ENCODE measurements at places on chromosomes 13 and 19. TPM values are rescaled to one million over a fixed set of nuclear protein-coding genes. Genes with fewer than 3 reads are reported as not detected.

IRS2 gene
- 3.7 TPM for total RNA-seq

- no peak for DNase-seq
Measured at GRCh38 chr13:45439781-45440462, 21.7 kb upstream of the SLC25A30 start.

APOE gene
- 2.9 TPM for total RNA-seq

FARSA gene
- 116 TPM for total RNA-seq

C19orf73 gene
- total RNA-seq = 1.1 TPM

GRCh38 chr13:42798118-42798517 lies 16.7 kb downstream of the FAM216B start:
- DNase-seq = no peak

DNA sequence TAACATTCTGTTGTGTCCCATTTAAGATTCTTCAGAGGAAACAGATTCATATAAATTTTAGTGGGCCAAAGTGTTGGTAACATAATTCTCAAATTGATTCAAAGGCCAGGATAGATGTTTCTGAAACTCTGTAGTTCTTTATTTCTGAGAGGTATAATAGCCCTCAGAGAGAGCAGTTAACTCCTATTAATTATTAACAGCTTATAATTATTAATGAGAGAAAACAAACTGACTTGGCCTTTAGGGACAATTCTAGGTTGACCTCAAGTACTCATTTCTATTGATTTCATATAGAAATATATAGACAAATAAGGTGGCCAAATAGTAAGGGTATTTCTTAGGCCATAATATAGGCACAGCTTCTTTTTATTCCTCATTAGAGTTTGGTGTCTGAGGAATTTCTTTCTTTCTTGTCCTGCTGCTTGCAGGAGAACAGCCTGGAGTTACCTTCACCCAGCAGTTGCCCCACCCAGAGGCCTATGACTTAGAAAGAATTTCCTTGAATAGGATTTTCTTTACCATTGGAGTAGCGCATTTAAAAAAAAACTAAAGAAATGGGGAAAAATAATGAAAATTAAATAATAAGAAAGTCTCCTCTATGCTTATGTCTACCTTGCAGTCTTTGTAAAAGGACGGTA lies 1430.1 kb upstream of the SPRY2 start:
- DNase-seq = no peak

GRCh38 chr13:112962396-112962795 lies 6.6 kb upstream of the MCF2L start:
- DNase-seq = no peak

- DNase-seq = no peak
Measured at GRCh38 chr19:38657633-38658222, 10.3 kb downstream of the ACTN4 start.

GRCh38 chr19:6062961-6063575 lies 47.2 kb downstream of the RFX2 start:
- no peak for DNase-seq

DNA sequence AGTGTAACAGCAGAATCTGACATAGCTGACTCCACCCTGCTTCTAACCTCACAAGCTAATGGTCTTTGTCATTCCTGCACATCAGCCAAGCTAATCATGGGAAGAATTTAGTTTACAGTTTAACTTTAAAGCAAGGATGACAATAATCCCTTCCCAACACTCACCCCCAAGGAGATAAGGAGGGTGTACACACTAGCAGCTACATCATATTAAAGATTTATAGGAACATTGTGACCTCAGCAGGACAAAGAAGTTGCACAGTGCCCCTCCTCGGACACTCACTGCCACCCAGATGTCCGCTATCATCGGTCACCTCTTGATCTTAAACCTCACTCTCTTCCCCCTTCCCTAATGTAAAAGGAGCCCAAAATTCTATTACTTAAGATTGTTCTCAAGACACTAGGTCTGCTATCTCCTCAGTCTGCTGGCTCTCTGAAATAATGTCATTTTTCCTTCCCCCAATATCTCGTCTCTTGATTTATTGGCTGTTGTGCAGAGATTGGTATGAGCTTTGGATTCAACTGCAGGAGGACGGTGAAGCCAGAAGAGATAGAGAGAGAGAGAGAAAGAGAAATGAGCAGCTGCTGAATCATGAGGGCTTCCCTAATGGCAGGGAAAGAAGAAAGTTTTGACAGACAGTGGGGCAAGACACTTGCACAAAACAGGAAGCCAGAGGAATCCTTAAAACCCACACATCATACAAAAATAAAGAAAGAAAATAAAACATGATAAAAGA lies 17.5 kb upstream of the FFAR2 start:
- no peak for DNase-seq

GRCh38 chr19:35248310-35249145 lies at the start of gene LSR:
LSR (plus strand) TSS chr19:35249002; CDS start chr19:35249023, 21 bp downstream.
- peak; percentile 77 for DNase-seq

ZNF552 gene
- total RNA-seq = 6.2 TPM

- no peak for DNase-seq
Measured at GRCh38 chr13:47518530-47518929, 482.5 kb downstream of the SUCLA2 start.

DNA sequence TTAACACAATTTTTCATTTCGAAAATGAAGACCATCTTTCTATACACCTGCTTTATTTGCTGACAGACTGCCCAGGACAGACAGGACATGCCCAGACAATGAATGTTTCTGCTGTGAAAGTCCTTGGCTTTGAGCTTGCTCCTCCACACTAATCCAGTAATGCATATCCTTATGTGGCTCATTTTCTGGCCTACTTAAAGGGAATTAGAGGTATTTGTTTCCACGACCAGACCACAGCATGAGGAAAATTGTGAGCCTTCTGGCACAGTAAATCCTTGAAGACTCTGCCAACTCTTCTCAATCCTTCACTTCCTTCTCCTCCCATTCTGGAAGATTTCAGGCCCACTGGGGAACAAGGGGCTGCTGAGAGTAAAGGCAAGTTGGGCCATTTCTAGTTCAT lies 25.7 kb downstream of the CCDC70 start:
- DNase-seq = no peak

C1QTNF9B gene
- not detected for total RNA-seq

TEX29 gene
- total RNA-seq = 2.0 TPM

DNA sequence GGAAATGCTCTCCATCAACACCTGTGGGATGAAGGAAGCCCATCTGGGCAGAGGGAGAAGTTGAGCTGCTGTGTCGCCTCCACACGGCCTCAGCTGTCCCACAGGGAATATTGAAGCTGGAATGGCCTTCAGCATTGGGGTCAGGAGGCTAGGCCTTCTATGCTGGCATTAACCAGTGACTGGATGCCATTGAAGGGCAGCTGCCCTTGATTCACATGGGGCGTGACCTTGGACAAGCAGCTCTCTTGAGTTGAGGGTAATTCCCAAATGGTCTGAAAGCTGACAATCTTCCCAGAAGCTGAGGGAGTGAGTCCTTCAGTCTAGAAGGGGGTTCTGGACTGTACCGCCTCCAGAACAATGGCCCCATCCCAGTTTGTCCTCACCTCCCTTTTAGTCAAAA lies 6.7 kb downstream of the BCL3 start:
- DNase-seq = no peak

GRCh38 chr13:96898212-96898611 lies 96.1 kb downstream of the OXGR1 start:
- no peak for DNase-seq

ZNF382 gene
- total RNA-seq = 3.8 TPM

TNFSF11 gene
- total RNA-seq = 0.32 TPM

MYBPC2 gene
- 0.91 TPM for total RNA-seq

DNA sequence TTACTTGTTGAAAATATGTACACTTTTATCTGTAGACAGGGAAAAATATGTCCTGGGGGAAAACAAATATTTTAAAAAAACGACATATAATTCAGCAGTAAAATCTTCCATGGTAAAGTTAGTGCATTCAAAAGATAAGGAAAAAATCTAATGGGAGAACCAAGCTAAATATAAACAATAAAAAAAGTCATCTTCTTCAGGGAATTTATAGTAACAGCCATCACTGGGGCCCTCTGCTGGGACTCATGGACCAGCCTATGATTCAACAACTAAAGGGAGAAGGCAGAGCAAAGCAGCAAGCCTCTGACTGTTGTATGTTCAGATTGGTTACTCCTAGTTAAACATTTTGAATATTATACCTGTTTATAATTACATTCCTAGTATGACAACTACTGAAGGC lies 93.0 kb downstream of the ITGBL1 start:
- DNase-seq = no peak

BCAM gene
- total RNA-seq = 0.31 TPM

CATSPERD gene
- not detected for total RNA-seq

GIPR gene
- total RNA-seq = 15.7 TPM

DNA sequence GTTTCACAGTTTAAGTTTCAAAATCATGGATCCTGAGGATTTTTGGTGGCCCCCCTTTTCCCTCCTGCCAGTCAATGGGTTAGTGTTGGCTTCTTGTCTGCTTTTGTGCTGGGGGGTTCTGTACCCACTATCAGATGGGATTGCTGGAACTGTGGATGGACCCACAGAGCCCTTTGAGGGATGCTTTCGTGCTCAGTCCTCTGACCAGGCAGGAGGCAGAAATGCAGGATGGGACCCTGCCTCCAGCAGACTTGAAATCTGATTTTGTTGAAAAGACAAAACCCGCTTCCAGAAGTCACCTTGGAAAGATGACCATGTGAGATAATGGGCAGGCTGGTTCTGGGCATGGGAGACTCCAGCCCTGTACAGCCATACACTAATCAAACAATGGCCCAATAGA lies 408.9 kb downstream of the ZNF536 start:
- DNase-seq = no peak

ZIC5 gene
- total RNA-seq = not detected

DNA sequence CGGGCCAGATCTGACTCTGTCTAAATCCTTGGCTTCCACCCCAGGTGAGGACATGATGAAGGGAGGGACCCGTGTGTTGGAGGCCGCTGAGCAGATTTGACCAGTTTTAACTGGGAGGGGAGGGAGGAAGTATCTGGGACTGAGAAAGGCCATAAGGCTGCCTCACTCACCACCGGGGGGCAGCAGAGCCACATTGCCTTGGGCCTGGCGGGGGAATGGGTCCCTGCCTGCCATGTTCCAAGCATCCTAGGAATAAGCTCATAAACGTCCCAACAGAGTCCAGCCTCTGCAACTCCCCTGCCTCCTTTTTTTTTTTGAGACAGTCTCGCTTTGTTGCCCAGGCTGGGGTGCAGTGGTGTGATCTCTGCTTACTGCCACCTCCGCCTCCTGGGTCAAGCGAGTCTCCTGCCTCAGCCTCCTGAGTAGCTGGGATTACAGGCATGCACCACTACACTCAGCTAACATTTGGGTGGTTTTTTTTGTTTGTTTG lies 15.5 kb downstream of the MAST3 start:
- peak; percentile 85 for DNase-seq

DNA sequence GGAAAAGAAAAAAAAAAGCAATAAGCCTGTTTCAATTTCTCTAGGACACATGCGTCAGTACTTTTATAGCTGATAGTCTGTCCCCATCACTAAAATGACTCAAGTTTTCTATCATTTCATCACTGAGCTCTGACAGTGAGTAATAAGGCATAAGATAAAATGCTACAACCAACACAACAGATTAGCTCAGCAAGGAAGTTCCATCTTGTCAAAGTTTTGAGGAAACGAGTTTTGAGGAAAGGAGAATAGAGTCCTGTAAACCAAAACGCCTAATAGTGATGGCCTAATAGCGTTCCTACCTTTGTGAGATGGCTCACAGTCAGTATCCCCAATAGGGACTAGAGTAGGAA lies 145.1 kb downstream of the LACC1 start:
- DNase-seq = no peak

DNA sequence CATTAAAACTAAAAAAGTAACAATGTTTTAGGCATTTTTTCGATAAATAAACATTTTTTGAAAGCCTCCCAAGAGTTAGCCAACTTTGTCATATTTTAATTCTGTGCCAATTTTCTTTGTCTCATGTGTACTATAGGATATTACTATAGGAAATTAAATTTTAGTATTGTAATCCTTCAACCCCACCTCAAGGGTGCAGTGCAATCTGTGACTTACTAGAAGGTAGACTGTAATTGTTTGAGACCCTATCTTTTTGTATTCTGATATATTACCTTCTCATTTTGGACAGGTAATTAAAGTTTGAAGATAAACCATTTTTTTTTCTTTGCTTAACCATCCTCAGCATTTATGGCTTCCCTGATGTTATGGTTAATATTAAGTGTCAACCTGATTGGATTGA lies 457.8 kb downstream of the PCDH20 start:
- DNase-seq = no peak

DNA sequence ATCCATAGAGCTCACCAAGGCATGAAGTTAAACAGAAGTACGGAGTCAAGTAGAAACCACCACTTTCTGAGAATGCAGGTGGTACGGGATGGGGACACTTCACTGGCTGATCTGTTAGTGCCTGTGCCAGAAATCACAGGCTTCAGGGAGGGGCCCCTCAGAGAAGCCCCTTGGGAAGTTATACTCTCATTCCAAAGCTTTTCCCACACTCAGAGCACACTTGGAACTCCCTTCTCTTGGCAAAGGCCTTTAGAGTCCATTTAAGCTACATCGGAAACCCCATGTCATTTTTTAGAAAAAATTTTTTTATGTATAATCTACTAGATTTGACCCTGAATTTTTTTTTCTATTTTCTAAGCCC lies 80.7 kb upstream of the WASF3 start:
- DNase-seq = no peak

- DNase-seq = no peak
Measured at GRCh38 chr19:13748169-13748828, 16.0 kb upstream of the MRI1 start.

DNA sequence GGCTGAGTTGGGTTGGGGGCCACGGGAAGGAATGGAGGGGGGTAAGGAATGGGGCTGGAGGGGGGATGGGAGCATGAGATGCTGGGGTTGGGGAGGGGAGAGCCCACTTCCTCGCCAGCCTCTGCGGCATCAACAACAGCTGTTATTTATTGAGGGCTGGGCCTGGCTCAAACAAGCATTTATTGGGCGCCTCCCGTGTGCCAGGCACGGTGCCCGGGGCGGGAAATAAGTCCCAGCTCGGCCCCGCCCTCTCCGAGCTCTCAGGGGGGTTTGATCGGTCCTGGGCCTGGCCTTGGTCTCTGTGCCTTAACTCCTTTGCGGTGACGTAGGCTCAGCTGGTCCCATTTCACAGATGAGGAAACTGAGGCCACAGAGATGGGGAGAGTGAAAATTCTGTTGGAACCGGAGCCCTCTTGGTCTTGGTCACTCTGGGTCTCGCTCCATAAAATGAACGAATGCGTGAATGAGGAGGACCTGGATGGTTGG lies 919 bp upstream of the ADAMTS10 start:
- DNase-seq = no peak

ARRDC5 gene
- total RNA-seq = 0.39 TPM

DNA sequence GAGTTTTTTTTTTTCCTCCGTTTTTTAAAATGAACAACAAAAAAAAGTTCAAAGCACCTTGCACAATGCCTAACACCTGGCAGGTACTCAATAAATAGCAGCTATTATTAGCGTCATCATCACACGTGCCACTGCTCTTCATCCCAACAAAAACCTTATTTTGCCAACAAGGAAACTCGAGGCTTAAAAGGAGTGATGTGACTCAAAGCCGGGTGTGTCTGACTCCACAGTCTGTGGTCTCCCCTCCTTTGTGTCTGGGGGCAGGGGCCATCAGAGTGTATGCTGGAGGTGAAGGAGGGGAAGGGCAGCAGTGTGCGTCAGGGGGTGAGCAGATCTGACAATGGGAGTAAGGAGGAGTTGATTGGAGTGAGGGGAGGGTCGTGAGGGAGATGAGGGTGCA lies 34.1 kb upstream of the POU2F2 start:
- DNase-seq = no peak
